Activated T-helper 17 cell treated with anti-CD3 and anti-CD28 coated beads, Interleukin-2, amount 50 U/mL, for 72 hours (primary cell): ENCODE measurements at places on chromosomes 5 and 9. TPM values are rescaled to one million over a fixed set of nuclear protein-coding genes. Genes with fewer than 3 reads are reported as not detected.

- no peak for ATAC-seq
Observed at GRCh38 chr5:177049285-177049684, 26.8 kb downstream of the ZNF346 start.

GRCh38 chr5:124511791-124512190, 234.6 kb downstream of the ZNF608 start:
- no peak for ATAC-seq

DNA sequence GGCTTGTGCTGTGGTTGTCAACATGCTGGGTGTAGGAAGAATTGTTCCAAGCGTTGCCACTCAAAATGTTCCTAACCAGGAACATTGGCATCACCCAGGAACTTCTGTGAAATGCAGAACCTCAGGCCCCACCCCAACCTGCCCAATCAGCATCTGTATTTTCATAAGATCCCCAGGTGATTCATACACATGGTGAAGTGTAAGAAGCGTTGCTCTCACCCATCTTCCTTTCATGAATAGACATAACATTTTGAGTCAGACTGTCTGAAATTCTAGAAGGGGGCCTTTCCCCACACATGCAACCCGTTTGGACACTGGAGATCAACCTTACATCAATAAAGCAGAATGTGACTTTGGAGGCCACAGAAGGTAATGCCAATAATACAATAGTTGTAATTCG, 9.3 kb upstream of the AFAP1L1 start:
- ATAC-seq: peak; percentile 53

The CCDC171 gene
- total RNA-seq: 5.5 TPM

DNA sequence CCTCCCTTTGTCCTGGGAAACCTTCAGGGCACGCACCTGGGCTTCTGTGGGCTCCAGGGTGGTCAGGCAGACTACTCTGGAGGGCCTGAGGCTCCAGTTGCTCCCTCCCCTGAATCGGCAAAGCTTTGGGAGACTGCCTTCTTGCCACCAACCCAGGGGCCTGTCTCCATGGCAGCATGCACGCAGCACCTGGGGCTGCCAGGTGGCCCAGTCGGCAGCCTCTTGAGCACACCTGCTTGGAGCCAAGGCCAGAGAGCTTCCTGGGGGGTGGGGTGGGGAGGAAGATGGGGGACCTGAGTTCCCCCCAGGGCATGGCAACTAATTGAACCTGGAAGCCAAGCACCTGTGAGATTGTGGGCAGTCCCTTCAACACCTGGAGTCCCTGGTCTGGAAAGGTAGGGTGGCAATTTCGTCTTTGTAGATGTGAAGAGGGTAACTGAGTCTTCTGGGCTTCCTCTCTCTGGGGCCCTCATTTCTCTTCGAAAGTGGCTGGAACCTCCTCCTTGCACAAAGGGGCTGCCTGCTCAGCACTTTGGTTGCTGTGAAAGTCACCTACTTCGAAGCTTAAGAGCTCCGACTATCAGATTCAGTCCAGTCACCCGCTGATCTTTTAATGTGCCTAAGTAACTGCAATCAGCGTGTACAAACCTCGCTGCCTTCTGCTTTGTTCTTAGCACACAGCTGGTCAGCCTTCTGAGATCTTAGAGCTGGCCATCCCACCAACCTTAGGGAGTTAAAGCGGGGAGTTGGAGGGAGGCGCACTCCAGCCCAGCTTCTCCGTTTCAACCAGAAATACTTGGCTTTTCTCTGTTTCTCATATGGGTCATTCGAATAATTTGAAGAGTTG, 4.0 kb downstream of the RNF183 start:
- no peak for ATAC-seq

The LCN15 gene
- total RNA-seq: not detected

The ANKRD34B gene
- total RNA-seq: not detected

The SVEP1 gene
- total RNA-seq: 0.13 TPM

DNA sequence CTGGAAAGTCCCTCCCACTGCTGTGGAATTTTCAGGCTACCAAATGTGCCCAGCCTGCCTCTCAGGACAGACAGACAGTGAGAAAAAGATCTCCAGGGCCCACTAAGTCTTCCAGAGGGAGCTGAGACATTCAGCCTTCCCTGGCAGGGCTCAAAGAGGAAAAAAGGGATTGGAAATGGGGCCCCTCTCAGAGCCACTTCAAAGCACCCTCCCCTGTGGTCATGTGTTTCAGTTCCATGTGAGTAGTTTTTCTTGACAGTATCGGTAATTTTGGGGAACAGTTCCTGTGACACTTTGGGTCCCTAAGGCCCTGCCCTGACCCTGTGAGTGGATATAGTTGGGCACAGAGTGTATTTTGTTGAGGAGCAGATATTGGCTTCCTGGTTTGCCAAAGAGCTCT, 25.0 kb downstream of the LARP1 start:
- ATAC-seq: peak; percentile 29

GRCh38 chr5:133556551-133556950, 55.8 kb downstream of the FSTL4 start:
- no peak for ATAC-seq

DNA sequence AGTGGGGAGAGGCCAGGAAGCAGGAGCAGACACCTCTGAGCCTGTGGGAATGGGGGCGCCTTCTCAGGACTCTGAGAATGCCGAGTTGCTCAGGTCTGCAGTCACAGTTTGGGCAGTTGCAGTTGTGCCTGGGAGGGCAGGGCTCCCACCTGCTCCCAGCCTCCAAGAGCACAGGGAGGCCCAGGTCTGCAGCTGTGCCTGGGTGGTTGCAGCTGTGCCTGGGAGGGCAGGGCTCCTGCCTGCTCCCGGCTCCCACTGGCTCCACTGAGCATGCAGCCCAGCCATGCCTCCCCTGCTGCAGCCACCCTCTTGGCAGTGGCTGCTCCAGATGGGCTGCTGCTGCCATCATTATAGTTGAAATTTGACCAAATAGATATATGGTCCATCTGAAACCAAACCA, 1062.8 kb upstream of the ACO1 start:
- no peak for ATAC-seq

DNA sequence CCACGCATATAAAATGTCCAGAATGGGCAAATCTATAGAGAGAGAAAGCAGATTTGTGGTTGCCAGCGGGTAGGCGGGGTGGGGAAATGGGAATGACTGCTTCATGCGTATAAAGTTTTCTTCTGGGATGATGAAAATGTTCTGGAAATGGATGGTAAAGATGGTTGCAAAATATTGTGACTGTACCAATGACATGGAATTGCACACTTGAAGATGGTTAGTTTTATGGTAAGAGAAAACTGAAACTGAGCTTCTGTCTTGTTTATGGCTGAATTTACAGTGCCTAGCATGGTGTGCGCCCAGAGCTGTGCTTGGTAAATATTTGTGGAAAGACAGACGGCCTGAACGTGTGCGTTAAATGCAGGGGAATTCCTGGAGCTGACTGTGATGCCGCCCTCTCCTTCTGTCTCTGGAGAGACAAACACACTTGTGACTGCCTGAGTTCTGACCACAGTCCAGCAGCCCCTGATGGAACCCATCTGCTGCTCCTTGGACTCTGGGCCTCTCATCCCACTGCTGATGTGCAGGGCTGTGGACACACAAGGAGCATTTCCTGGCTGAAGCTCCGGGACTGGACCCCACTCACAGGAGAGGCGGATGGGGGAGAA, 8.6 kb upstream of the PTGES start:
- ATAC-seq: no peak

The IZUMO3 gene
- not detected for total RNA-seq

DNA sequence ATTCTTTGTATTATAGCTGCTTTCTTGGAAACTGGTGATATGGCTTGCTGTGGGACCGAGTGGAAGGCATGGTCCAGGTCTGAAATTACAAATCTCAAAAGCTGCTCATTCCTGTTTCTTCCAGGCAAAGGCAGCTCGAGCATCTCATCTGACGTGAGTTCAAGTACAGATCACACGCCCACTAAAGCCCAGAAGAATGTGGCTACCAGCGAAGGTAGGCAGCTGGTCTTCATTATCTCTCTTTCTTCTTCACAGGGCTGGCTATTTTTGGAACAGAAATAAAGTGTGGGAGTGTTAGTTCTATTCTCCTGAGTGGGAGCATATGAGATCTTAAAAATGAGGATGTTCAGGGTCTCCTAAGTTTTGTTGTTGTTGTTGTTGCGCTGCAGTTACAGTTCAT, 115.9 kb downstream of the FBXL7 start:
- ATAC-seq: no peak

The NTNG2 gene
- 2.2 TPM for total RNA-seq

DNA sequence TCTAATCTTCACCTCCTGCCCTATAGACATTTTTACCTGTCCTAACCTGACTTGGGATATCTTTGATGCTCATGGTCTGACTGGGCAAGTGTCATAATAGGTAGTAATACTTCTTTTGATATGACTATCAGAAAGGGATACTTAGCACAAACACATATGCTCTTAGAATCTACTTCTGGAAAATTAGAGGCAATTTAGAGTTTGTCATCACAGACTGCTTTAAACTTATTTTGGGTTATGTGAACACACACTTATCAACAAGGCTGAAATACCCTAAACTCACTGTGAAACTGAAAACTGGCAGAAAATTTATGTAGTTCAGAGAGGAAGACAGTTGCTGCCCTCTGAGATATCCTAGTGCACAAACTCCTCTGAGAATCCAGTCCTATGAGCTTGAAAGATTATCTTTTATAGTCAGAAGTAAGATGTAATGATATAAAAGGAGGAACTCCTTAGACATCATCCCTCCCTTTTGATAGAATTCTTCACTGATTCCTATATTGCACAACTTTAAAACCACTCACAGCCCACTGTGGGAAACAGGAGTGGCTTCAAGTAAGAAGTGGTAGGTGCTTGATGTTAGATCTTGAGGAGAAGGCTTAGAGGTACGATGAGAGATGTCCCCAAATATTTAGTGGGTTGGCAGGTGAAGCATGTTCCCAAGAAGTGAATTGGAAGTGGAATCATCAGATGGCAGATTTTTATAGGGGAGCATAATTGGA, 273.3 kb downstream of the MAN2A1 start:
- peak; percentile 31 for ATAC-seq
